Activated CD4-positive, CD25-positive, alpha-beta regulatory T cell (primary cell): ENCODE measurements at places on chromosomes 12 and 14.

- DNase-seq = no peak
Measured at GRCh38 chr14:54692284-54692772, 125.4 kb downstream of the SAMD4A start.

DNA sequence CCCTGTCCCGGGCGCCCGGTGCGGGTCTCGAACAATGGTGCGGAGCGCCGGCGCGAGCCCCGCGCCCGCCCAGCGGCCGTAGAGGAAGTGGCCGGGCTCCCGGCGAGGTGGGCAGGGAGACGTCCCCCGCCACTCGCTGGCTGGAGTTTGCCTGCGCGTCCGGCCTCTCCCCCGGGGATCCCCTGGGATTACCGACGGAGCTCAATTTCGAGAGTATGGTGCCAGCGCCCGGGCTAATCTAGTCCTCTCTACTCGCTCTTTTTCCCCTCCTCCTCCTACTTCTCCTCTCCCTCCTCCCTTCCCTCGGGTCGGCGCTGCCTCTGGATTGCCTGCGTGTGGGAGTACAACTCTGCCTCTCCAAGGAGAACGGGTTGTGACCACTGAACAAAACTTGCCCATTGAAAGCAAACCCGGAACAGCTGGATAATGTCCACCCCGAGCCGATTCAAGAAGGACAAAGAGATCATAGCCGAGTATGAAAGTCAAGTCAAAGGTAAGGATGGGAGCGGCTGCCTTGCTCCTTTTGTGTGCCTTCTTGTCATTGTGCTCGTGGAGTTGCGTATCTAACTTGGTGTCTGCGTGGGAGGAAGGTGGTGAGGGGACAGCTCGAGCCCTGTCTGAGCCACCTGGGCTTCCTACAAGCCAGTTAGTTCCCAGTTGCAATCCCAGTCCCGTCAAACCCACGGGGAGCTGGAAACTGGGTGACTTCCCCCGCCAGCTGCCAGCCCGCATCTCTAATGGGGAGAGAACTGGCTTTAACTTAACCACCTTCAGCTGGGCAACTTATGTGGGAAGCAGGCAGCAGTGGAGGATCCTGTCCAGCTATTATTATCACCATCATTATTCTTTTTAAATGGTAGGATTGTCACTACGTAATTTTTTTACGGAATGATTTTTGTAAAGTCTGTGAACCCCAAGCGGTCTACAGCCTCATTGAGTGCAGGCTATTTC lies at the start of gene SRGAP1:
Gene SRGAP1, plus strand, starts transcription at position 310 of the 951 bp plus-strand sequence. Its CDS starts 117 bp downstream, at position 427.
- no peak for DNase-seq

DNA sequence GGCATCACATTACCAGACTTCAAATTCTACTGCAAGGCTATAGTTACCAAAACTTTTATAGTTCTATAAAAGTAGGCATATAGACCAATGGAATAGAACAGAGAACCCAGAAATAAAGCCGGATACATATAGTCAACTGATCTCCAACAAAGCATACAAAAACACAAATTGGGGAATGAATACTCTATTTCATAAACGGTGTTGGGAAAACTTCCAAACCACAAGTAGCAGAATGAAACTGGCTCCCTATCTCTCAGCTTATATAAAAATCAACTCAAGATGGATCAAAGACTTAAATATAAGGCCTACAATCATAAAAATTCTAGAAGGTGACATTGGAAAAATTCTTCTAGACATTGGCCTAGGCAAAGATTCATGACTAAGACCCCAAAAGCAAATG lies 187.9 kb upstream of the PLXNC1 start:
- DNase-seq = no peak

GRCh38 chr12:46818642-46819041 lies 7.2 kb downstream of the SLC38A4 start:
- DNase-seq = no peak

DNA sequence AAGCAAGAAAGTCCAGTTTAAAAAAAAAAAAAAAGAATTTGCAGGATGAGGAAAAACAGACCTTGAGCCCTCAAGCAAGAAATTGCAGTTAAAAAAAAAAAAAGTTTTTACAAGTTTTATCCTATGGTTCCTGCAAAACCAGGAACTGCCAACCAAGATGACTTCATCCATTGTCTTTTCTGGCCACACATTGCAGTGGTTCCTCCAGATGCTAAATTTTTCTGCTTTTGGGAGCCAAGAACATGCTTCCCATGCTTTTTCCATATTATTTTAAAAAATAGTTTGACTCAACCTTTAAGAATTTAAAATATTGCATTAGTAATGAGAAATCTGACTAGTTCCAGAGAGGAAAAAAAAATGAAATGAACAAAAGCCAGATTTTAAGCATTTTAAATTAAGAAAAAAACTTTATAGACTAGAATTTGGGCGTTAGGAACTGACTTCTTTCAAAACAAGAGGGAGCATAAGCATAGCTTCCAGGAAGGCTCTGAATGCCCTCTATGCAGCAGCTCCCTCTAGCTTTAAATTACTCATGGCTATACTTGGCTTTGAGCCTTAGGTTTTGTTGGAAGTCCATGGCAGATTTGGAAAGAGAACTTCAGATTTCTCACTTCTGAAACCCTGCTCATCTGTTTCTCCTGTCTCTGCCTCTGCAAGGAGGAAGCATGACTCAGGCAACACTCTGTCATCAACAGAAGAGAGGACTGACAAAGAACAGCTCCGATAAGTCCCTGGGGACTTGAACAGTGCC lies 124.5 kb downstream of the GPR65 start:
- no peak for DNase-seq

DNA sequence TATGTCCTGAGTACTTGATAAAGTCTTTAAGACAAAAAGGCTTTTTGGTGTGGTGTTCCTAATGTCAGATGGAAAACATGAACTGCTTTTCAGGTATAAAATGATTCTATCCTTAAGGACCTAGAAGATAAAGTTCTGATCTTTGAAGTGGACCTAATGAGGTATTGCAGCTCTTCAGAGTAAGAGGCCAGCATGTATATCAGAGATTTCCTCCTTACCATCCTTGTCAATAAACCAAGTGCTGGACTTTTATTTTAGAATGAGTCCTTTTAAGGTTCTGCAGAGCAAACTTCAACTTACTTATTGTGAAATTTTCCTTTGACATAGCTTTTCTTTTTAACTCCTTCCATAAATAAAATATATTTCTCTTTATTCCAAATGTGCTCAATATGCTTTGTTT lies 50.1 kb downstream of the UNC79 start:
- DNase-seq = no peak

DNA sequence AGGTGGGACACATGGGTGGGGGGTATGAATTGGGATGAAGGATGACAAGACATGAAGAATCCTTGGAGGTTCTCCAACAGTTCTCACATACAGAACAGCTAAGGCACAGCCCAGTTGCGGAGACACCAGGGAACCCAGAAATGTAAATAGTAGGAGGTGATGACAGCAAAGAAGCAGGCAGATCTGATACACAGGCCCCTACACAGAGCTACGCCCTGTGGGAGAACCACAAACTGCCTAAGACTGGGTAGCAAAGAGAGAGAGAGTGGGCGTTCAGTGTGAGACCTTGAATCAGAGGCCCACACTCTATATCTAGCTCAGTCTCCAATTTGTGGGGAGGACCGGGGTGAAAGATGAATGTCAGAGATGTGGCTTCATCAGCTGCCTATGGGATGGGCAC lies 9.5 kb upstream of the NUMB start:
- DNase-seq = no peak

DNA sequence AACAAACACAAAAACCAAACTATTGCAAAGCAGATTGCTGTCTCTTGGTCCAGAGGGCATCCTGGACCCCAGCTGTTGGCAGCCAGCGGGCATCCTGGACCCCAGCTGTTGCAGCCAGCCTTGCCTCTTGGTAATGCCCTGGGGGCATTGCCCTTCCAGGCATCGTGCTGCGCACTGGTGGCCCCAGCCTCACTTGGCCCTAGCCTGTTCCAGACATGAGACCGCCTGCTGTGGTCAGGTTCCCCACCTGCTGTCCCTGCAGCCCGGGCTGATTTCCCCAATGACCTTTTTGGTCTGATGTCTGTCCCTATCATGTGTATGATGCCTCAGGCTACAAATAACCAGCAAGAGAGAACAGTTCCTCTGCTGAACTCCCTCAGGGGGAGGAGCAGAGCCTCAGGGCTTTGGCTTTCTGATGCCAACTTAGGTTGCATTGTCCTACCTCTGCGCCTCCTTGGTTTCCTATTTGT lies 20.8 kb downstream of the MLXIP start:
- no peak for DNase-seq

DNA sequence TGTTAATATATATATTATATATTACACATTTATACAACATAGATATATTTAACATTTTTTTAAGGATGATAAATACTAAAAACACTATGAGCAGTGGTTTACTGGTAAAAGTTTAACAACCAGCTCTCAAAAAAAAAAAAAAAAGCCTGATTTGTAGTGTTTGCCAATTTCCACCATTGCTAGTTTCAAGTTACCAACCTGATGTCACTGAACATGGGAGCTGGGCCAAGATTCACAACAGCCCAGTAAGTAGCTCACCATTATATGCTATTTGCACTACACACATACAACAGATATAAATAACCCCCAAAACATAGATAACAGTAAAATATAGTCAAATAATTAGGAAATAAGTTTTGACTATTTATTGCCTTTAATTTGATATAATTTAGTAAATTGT lies 28.9 kb upstream of the TMX1 start:
- no peak for DNase-seq

DNA sequence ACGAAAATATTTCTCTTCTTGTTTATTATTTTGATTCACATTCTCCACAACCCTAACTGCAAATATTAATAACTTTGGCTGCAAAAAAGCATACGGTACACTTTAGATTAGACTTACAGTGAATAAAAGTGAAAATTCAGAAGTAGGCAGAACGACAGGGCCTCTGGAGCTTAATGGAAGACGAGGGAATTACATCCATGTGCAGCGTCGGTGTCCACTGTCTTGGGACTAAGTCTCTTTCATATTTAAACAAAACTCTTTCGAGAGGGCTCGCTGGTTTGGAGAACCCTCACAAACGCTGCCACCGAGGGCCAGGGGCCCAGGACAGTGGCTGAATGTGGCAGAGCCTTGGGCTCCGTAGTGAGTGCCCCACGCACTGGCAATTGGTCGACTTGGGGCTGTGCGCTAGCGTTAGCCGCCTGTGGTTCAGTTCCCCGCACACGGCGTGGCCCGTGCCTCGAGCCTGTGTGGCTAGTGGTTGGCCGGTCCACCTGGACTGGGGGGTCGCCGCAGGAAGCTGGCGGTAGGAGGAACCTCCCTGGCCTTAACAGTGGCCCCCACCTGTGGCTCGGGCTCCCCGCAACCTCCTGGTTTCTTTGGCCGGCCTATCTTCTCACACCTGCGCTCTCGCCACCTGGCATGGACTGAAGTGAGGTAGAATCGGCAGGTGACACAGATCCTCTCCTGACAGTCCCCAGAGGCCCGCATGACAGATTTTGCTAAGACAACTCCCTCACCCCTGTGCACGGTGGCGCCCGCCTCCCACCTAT lies 739 bp upstream of the PAX9 start:
- DNase-seq = no peak

DNA sequence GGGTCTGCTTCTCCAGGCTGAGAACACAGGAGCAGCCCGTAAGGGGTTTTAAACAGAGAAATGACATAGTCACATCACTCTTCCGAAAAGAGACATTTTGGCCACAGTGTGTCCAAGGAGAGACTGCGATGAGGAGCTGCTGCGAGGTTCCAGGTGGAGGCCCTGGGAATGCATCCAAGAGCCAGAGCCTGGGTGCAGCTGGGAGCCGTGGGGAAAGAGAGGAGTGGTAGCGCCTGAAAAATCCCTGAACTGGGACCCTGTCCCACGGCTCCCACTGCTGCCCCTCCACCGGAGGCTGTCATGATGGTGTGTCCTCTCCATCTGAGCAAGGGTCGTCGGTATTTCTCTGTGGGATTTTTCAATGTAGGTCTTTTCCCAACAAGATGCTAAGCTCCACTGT lies 146.9 kb downstream of the BCL11B start:
- no peak for DNase-seq

DNA sequence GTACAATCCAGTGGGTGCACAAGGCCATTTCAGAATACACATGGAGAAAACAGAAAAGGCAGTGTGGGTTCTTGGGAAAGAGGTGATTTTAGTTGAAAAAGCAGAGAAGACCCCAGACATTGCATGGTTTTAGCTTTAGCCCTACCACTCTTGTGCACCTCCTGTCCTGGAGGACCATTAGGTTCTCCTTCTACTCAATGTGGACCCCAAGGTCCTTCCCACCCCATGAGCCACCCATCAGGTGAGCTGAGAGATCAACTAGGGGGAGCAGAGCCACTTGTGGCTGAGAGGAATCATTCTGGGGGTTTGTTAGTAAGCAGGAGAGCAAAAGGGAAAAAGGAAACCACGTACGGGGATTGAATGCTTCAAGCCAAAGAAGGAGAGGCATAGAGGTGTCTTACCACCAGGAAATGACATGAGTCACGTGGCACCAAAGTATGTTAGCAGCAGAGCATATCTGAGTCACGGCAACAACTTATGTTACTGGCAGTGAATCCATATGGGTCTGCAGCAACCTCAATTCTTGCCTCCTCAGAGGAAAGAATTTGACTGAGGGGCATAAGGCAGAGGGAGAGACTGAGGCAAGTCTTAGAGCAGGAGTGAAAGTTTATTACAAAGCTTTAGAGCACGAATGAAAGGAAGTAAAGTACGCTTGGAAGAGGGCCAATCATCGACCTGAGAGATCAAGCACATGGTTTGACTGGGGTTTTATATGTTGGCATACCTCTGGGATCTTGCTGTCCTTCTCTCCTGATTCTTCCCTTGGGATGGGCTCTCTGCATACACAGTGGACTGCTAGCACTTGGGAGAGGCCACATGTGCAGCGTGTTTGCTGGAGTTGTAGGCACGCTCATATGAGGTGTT lies 73.9 kb downstream of the HSD17B6 start:
- DNase-seq = no peak

GRCh38 chr12:78181544-78182162 lies 351.0 kb downstream of the NAV3 start:
- DNase-seq = no peak

- no peak for DNase-seq
Measured at GRCh38 chr14:55254581-55254980, 16.6 kb upstream of the FBXO34 start.

GRCh38 chr12:57641699-57642442 lies 8.9 kb upstream of the B4GALNT1 start:
- DNase-seq = no peak

- DNase-seq = no peak
Measured at GRCh38 chr12:114287821-114288525, 118.0 kb downstream of the TBX5 start.

DNA sequence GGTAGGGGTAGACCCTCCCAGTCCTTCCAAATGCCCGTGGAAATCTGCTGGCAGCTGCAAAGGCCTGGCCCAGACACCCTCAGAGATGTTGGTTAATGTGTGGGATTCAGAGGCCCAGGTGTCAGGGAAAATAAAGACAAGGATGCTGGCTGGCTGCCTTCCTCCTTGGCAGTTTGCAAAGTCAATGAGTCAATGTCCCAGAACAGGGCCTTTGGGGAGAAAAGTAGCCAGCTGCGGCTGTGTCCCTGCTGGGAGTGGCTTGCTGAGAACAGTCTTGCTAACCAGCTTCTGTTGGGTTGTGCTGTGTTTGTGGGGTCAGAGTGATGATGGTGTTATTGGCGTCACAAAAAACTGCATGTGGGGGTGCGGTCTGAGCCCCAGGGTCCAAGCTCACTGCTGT lies 29.2 kb downstream of the GLRX5 start:
- DNase-seq = no peak
